GM18507 (cell line): ENCODE measurements at places on chromosomes 5 and 9.

DNA sequence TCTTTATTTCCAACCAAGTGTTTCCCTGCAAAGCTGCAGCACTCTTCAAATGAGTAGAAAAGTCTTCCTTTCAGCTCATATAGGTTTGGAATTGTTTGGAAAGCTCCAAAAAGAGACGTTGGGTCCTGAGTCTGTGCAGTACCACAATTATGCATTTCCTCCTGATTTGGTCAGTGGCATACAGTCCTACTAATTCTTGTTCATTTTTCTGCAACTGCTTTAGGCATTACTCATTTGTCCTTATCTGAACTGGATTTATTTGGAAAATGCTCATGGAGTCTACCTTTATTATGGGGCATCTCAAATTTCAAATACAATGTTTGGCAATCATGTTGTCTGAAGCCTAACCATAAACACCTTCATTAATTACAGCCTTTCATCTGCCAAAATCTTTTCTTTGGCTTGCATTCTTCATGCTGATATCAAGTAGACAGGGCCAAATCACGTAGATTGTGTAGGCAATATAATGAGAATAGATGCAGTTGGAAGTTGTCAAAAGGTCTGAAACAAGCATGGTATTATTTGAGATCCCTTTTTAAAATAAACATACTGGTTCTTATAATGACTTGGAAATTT, 232.8 kb downstream of the TLE1 start:
- DNase-seq, result no peak

DNA sequence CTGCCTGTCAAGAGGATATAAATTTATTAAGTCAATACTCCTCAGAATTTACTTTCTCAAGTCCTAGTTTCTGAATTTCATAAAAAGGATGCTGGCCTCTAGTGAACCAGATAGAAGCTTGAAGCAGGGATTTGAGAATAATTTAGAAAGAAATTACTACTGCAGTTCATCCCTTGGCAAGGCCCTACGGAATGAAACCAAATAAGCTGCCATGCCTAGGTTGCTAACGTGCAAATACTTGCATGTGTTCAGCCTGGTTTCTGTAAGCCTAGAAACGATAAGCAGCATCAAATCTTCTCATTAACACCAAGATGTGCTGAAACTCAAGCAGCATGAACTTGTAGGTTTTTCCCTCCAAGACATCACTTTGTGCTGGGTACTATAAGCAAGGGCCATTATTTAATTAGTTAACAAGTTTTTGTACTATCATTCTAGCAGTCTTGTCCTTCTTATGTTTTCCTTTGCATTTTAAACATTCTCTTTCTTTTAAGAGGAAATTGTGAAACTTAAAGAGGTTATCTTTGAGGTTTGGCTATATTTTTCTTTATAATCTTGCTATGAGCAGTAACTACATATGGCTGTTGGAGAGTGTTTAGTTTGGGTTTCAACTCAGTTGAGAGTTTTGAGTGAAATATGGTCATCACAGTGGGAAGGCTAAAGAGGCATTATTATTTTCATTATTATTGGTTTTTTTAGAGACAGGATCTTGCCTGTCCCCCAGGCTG, 71.8 kb downstream of the ADAMTSL1 start:
- DNase-seq, result no peak

- no peak for DNase-seq
These were observed 95.6 kb downstream of the ARSB start for GRCh38 chr5:78889369-78890140.

- DNase-seq, result no peak
These were observed 99.2 kb upstream of the SPATA31C2 start for GRCh38 chr9:88237479-88237961.

DNA sequence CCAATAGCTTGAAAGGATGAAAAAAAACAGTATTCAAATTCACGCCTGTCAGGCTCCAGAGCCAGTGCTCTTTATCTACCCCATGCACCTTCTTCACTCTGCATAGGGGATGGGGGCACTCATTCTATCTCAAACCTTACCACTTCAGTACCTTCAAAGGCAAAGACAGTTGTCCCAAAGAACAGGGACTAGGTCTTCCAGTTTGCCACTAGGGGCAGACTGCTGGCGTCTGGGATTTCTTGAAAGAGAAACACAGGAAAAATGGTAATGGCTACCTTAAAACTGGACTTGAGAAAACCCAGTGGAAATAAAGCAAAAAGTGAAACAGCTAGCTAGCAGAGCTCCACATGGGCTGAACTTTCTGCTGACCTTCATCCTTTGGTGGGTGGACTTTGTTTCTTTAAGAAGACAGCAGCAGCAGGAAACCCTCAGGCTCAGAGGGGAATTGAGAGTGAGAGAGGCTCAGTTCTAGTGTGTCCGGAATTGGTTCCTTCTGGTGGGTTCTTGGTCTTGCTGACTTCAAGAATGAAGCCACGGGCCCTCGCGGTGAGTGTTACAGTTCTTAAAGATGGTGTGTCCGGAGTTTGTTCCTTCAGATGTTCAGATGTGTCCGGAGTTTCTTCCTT, 41.0 kb upstream of the SLC36A1 start:
- no peak for DNase-seq

DNA sequence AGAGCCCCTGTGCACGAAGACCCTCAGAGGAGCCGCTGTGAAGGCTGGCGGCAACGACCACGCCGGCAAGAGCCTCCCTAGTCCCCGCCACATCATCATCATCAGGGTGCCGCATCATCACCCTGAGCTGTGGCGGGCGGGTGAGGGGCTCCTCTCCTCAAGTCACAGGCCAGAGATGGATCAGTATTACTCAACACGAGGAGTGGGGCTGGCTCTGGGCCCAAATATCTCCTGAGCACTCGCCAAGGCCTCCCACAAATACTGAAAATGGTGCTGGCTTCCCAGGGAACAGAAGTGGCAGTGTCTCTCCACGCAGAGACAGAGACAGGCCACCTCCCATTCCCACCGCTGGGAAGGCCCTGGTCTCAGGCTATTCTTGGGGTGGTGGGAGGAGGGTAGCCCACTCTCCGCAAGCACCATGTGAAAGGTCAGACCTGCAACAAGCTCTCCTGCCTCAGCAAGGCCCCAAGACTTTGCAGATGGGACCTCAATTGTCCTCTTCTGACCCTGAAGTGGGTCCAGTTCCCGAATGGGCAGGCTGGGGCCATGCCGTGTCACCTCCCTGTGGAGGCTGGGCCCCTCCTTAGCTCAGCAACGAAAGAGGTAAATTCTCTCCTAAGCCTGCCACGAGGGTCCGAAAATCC, 39.3 kb upstream of the ZNF354A start:
- DNase-seq, result no peak

DNA sequence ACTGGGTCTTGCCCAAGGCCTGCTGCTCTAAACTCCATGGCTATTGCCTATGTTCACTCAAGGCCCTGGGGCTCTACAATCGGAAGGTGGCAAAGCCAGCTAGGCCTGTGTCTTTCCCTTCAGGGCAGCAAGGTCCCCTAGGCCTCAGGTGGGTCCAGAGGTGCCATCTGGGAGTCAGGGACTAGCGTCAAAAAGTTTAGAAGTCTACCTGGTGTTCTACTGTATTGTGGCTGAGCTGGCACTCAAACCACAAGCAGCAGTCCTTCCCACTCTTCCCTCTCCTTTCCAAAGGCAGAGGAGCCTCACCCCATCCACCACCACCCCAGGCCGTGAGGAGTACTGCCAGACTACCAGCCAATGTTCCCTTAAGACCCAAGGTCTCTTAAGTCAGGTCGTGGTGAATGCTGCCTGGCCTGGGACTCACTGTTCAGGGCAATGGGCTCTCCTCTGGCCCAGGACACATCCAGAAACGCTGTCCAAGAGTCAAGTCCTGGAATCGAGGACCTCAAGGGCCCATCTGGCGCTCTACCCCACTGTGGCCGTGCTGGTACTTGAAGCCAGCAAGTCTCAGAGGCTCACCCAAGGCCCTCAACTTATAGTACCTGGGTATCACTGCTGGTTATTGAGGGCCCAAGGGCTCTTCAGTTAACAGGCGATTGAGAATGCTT, 13.0 kb upstream of the SARDH start:
- DNase-seq, result no peak

GRCh38 chr5:107056278-107056677, 614.5 kb downstream of the EFNA5 start:
- DNase-seq, result no peak

DNA sequence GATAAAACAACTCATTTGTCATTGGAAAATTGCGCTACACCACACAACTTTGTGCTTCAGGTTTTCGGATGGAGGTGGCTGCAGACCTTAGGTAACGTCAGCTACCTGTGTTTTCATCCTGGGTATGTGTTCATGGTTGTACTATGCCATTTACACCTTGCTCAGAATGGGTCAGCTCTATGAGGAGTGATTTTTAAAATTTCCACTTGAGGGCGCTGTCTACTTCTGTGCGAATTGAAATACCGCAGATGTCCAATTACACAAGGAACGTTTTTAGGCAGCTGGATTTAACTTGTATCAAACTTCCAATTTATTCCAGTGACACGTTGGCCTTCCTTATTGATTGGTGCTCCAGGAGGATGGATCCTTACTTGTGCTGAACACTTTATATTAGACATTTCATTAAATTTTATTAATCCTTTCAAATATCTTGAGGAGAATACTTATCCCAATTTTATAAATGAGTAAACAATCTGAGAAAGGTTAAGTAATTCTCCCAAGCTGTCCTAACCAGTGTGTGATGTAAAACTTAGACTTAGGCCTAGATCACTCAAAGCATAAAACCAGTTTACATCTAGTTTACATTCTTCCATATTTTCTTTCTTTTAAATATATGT, 23.4 kb downstream of the DMRTA1 start:
- no peak for DNase-seq

- DNase-seq, result no peak
These were observed 23.7 kb upstream of the HK3 start for GRCh38 chr5:176922817-176923216.

GRCh38 chr9:16867576-16868311, 2.7 kb downstream of the BNC2 start:
- no peak for DNase-seq

DNA sequence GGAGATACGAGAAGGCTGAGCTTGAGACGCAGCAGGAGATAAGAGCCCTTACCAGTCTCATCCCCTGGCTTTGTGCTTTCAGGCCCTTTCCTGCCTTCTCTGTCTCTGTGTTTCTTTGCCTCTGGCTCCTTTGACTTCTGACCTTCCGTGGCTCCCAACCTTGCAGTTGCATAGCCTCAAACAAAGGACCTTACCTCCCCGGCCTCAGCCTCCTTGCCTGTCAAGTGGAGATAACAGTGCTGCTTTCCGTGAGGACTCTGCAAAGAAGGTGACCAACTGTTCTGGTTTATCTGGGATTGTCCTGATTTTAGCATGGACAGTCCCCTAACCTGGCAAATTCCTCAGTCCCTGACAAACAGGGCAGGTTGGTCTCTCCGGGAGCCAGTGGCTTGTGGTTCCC, 287.8 kb upstream of the MVB12B start:
- DNase-seq, result no peak

- no peak for DNase-seq
These were observed 787.7 kb upstream of the CDH6 start for GRCh38 chr5:30405821-30406220.

DNA sequence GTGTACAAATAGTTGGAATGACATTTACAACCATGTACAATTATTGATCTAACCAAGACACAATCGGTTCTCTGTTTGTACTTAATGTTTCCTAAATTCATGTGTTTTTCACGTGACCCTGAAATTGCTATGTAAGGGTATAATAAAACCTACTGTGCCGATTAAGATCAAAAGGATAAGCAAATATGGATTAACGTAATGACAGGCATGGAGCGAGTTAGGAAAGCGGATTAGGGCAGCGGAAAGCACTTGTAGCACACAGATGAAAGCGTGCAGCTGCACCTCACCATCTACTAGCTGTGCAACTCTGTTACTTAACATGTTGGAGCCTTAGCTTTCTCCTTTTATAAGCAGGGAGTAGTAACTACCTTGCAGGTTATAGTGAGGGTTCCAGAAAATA, 38.3 kb upstream of the ZFYVE16 start:
- DNase-seq, result no peak

DNA sequence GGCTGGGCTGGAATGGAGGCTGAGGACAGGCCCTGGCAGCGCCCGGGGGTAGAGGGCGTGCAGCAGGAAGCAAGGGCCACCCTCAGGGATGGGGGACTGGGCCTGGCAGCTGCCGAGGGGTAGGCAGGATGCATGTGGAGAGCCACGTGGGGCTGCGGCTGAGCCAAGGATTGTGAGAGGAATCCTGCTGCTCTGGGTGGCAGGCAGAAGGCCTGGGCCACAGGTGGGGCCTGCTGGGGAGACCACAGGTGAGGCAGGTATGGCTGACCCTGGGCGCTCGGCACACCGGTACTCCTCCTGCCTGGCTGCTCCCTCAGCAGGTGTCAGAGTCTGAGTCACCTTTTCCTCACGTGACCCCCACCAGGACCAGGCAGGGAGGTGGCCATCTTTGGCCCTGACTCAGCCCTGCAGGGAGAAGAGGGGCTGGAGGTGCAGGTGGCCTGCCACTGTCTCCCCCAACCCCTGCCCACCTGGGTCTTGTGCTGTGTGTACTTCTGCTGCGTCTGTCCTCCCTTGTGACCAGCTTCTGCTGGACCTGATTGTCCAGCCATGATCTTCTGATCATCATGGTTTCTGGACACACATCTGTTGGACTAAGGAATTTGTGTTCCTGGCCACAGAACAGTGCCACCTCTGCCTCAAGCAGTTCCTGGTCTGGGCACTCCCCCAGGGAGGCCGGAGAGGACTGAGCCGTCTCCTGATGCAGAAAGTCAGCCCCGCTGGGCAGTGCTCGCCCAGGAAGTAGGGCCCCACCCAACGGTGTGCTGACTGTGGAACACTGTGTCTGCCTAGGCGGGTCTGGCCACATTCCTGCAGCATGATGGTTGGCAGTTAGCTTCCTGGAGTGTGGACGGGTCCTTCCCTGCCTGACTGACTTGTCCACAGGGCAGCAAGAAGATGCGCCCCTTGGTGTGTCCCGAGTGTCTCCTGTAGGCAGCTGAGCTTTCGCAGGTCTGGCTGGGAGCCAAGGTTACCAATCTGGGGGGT, 6.4 kb downstream of the ARRDC1 start:
- DNase-seq, result no peak

- DNase-seq, result no peak
These were observed 80.0 kb upstream of the TNC start for GRCh38 chr9:115198001-115198400.

DNA sequence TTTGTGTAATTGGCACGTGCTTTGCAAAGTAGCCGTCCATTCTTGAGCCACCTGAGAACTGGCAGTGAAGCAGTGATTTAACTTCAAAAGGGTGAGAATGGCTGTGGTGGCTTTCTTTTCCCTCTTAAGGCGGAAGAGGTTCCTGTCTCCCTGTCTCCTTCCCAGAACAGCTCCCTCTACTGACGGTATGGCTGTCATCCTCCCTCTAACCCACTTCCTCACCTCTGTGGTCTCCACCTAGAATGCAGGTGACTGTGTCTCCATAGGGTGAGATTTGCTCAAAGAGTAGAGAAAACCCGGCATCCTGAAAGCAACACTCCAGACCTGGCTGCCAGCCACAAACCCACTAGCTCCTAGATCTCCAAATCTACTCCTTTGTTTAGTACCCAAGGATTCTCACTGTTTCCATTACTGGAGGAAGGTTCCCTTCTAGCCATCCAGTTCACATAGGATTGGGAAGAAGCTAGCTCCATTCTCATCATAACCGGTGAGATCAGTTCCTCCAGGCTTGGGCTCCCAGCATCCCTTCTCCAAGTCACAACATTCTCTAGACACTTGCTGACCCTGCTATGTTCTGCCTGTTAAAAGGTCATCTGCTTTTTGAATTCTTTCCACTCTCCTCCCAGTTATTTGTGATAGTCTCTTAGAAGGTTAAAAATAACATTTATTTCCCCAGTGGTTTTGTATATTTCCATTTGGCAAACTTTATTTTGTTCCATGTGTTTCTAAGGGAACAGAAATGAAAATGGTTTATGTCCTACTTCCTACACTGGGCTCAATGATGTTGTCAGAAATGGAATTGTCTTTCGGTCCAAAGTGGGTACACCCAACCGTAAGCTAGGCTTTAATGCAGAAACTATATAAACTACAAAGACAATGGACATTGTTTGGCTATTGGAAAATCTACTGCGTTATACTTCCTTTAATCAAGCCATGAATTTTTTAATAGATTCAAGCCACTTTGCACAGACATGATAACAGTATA, 269.4 kb downstream of the CWC27 start:
- no peak for DNase-seq
